Activated T-helper 1 cell treated with anti-CD3 and anti-CD28 coated beads, Interleukin-2, amount 50 U/mL, for 16 hours (primary cell): ENCODE measurements at places on chromosomes 7 and 10.

DNA sequence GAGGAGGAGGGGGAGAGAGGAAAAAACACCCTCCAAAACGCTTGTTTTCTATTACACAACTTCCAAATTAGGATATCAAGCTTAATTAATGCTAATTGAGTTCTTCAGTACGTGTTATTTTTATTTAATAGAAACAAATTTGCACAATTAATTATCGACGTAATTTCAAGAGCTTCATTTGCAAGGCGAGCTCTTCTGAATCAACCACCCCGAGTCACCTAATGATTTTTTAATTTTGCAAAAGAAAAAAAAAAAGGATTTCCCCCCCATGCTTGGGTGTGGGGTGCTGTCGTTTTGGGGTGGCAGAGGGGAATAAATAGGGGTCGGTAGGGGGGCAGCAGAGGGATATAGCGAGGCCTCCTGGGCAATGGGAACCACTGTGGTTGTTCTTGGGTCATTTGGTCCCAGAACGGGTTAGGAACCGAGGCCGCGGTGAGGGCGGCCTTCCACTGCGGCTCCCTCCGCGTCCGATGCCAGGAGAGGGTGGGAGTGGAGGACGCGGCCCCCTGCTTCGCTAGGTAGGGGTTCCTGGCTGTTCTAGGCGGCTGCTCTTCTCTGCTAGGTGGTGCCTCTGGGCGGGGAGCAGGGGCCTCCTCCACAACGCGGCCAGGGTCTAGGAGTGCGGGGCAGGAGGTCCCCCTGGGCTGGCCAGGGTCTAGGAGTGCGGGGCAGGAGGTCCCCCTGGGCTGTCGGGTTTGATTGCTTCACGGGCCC lies 7.3 kb downstream of the UNCX start:
- no peak for DNase-seq

DNA sequence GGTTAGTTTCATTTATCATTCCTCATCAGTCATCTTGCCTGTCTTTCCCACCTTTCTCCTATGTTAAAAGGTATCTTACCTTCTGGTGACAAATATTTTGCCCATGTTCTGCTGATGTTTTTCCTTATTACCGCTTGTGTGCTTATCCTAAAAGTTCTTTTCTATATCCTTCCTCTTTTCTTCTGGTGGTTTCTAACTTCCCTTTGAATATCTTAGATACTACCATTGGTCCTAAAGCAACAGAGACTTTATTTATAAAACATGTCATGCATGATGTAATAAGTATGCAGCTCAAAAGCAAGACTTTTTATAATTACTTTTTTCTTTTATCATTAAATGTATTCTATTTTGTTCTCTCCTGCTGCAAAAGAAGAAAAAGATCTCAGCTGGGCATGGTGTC lies 24.8 kb downstream of the TBC1D12 start:
- DNase-seq = no peak

- DNase-seq = no peak
Measured at GRCh38 chr7:1457949-1458682, 1.2 kb downstream of the MICALL2 start.

- DNase-seq = no peak
Measured at GRCh38 chr10:865257-865656, 66.2 kb downstream of the LARP4B start.

DNA sequence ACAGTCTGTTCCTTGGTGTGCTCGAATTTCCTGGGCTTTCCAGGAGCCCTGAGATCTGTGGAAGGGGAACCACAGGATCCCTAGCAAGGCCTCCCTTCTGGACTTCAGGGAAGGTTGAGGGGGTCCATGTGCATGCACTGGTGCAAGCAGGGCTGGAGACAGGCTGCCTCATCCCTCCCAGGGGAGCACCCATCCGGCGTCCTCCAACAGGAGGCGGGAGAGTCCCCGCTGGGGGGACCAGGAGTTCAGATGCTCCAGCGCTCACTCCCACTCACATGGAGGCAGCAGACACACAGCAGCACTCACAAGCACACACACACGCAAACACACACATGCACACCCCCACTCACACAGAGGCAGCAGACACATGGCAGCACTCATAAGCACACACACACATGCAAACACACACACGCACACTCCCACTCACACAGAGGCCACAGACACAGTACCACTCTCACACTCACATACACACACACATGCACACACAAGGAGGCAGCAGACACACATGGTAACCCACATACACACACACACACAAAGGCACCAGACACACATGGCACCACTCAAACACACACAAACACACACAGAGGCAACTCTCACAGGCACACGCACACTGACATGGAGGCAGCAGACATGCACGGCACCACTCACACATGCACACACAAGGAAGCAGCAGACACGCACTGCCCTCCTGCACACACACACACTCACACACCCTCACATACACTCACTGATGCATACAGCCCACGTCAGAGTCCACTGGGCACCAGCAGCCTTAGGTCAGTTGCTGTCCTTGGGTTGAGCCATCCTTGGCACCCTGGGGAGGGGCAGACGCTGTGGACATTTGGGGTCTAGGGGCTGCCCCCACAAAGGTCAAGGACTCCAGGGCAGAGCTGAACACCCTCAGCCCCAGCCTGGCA lies 247.0 kb upstream of the PPP2R2D start:
- no peak for DNase-seq

- DNase-seq = no peak
Measured at GRCh38 chr7:128389085-128389617, 20.6 kb downstream of the IMPDH1 start.

- no peak for DNase-seq
Measured at GRCh38 chr7:76063525-76063924, 15.6 kb downstream of the MDH2 start.

DNA sequence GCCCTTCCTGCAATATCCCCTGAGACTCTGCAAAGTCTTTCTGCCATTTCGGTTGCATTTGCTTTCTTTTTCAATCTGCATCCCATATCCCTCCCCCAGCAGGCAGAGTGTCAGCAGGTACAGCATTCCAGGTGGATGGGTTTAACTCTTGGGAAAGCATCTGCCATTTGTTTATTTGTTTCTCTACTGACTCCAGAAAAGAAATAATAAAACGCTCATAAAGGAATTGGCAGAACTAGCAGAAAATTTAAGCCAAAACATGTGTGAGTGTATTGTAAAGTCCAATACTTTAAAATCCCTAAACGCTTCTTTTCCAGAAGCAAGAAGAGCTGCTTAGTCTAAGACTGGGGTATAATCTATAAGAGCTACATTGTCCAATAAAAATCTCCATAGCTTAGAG lies 393.8 kb downstream of the TNS3 start:
- no peak for DNase-seq
